T-helper 9 cell (primary cell): ENCODE measurements at places on chromosomes 2 and 18.

DNA sequence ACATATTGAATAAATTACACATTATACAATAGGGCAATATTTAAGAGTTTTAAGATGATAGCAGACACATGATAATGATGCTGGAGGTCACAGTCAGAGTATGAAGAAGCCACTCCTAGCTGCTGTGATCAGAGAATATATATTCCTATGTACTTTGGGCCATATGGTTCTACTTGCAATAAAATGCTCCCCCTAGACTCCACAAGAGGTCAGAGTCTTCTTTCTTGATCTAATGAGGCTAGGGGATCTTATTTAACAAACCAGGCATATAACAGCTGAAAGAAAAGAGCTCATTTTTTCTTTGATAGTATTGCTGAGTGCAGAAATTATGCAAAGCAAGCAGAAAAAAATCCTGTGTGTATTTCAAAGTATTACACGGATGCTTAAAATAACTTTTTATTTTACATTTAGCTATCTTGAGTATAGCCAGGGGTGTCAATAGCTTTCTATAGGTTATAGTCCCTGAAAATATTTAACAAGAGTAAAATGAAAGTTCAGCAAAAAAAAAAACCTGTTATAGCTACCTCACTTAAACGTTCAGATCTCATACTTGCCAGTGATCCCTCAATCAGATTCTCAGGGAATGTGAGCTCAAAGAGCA lies 748.7 kb upstream of the CHAC2 start:
- no peak for DNase-seq

- no peak for DNase-seq
These were observed 3.6 kb upstream of the DGKD start for GRCh38 chr2:233350708-233351107.

DNA sequence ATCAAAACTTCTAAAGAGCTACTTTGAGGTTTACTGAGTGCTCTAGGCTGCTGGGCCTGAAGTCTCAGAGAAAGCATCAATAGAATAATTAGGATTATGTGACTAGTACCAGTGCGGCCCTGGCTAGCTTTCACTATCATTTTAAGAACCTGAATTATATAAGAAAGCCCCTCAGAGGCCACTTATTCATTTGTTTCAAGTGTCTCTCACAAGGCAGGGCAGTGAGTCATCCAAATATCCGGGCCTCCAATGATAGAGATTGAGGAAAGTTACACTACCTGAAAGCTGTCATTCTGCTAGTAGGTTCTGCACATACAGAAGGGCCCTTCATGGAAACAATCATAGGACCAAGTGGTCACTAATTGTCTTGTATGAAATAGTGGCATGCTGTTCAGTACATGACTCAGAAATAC lies 193.1 kb downstream of the L3MBTL4 start:
- DNase-seq = no peak

- no peak for DNase-seq
These were observed 273.0 kb downstream of the PDE11A start for GRCh38 chr2:177799531-177799930.

GRCh38 chr2:62719757-62720156 lies 14.2 kb downstream of the EHBP1 start:
- DNase-seq = no peak
